ENCODE measurements at places on chromosomes 5 and 9.

- DNase-seq, result no peak
Measured at GRCh38 chr9:70197216-70198044, 61.3 kb upstream of the SMC5 start.

DNA sequence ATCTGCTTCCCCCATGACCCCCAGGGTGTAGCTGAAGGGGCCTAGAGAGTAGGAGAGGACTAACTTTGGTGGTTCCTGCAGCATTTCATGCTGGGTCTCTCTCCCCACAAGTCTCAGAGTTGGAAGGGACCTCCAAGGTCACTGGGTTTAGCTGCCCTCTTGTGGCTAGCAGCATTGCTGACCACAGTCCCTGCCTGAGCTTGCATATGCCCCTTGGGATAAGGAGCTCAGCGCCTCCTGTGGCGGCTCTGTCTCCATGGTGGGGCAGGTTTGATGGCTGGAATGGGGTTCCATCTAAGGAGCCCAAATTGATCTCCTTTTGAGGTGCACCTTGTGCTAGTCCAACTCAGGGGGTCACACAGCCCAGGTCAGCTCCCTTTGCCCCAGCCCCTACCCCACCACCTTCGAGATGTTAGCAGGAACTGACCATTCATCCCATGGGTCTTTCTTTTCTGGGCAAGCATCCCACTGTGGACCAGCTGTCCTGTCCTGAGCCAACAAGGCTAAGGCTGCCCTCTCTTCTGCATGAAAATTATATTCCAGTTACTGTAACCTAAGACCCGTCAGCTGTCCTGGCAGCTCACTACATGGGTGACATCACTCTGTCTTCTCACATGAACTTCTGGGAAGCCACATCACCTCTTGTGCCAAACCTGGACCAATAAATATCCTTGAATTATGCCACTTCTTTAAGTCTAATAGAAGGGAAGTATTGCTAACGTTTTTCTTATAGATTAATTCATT, 196.2 kb downstream of the HSPA4 start:
- DNase-seq, result no peak

DNA sequence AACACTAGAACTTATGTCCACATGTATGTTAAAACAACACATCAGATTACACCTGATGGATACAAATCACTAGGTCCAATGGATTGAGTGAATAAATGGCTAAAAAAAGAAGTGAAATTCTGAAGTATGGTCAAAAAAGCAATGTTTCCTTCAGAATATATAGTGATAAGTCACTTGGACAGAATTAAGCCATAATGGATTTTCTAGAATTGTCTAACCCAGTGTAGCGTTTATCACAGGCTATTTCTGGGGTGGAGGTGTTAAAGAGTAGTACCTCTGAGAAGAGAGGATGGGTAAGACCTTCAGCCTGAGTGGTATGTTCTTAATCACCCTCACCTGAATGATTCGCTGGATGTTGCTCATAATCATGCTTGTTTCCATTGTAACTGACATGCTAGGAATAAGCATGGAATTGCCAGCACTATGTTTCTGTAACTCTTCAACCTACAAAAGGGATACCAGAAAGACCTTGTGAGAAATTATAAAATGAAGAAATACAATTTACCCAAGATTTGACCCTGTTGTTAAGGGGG, 33.2 kb downstream of the SLC31A2 start:
- no peak for DNase-seq

DNA sequence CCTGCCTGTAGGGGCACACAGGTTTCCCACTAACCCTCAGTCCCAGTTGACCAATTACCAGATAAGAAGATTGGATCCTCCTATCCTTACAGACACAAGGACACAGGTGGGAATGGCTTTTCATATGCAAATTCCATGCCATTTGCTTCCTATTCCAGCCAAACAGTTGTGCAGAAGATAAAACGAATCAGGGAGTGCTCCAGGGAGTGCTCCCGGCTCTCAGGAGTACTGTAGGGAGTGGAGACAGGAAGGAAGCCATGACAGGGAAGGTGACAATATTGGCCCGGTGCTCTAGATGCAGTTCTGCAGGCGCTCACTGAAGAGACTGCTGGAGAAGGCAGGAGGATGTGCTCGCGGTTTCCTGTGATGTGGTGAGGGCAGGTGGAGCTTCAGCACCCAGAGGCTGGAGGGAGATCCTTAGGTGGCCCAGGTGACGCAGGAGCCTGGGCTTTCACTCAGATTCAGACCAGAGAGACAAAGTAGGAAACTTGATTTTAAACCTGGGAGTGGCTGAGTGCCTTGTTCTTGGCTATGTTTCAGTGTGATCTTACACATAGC, 260.0 kb downstream of the AUH start:
- no peak for DNase-seq

GRCh38 chr5:170225326-170226128, 7.3 kb upstream of the C5orf58 start:
- DNase-seq, result peak; percentile 62

DNA sequence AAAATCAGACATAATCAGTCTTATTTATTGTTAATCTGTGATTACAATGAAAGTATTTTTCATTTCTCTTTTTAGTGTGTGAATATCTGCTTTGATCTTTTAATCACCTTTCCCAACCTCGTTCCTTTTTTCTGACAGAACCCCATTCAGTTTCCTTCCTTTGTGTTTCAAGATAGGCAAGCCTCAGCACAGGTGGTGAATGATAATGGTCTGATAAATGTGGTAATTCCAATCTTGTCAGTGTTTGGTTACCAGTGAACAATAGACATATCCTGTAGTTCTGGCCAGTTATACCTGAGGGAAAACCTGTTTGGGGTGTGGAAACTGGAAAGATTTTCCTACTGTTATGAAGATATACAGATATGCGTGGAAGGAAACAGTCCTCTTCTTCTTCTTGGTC, 13.5 kb downstream of the STX17 start:
- no peak for DNase-seq

DNA sequence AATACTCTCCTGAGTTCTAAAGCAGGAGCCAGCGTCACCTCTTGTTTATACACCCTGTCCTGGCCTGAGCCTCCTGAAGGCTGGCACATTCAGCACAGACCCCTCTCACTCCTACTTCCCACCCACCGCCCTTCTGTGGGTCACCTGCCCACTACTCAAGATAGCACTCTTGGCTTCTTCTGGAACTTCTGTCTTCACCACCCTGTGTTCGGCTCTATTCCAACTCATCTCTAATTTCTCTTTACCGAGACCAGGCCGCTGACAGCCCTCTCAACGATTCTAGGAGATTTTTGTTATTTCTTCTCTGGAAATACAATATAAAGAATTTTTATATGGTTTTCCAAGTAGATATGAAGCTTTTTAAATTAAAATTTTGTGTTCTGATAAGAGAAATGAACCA, 57.4 kb downstream of the IRF1 start:
- DNase-seq, result no peak

GRCh38 chr5:116502616-116503015, 72.0 kb downstream of the SEMA6A start:
- DNase-seq, result no peak

DNA sequence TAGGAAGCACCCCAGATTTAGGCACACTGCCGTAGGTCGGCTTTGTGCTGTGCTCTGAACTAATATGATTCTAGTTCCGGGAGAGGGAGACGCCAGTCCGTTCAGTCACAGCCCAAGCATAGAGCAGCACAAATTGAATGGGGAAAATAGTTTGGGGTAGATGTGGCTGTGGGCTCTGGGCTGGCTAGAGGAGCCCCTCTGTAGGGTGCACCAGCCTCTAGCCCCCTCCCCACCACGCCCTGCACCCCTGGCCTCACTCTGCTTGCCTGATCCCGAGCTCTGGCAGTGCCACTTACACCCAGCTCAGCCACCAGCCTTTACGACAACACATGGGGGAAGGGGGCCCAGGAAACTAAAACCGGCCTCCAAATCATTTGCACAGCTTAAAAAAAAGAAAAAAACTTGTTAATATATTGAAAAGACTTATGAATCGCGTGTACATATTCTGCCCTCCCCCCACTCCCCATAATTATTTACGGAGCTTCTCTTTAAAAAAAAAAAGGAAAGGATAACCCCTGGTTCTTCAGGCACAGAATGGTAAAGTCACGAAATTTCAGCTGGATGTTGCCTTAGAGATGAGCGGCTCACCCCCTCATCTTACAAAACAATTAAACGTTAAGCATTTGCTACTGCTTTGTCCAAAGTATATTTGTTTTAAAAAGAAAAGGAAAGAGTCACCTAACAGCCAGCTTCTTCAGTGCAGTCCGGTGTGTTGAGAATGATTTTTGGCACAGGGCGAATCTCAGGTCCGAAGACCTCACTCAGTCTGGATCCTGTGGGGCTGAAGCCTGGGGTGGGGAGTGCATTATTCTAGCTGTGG, 3.5 kb downstream of the LMX1B start:
- no peak for DNase-seq

GRCh38 chr5:139575751-139576150, 14.6 kb downstream of the UBE2D2 start:
- DNase-seq, result no peak

GRCh38 chr5:172630482-172630881, 10.6 kb upstream of the NEURL1B start:
- no peak for DNase-seq

DNA sequence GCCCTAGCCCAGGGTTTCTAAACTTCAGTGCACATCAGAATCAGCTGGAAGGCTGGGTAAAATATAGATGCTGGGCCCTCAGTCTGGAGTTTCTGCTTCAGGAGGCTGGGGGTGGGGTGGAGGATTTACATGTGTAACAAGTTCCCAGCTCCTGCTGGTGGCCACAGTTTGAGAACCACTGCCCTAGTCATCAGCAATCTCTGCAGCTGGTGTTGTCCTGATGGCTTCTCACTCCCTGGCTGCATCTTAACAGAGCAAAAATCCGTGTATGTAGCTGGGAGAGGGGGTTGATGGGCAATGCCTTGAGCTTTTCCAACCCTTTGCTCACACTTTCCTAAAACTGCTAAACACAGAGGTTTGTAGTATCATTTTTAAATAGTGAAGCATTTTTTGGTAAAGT, 186.0 kb upstream of the KLF9 start:
- DNase-seq, result no peak

DNA sequence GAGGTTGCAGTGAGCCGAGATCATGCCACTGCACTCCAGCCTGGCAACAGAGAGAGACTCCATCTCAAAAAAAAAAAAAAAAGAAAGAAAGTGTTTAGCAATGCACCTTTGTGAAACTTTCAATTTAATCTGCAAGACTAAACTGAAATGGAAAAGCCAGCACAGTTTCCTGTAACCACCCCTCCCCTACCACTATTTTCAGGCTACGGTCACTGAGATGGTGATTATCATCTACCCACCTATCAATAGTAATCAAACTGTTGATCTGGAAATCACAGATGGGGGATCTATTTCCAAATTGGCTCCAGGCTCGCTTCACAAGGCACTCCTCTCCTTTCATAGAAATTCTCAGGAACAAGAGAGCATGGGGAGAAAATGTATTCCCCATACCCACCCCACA, 30.6 kb upstream of the IL7R start:
- no peak for DNase-seq

DNA sequence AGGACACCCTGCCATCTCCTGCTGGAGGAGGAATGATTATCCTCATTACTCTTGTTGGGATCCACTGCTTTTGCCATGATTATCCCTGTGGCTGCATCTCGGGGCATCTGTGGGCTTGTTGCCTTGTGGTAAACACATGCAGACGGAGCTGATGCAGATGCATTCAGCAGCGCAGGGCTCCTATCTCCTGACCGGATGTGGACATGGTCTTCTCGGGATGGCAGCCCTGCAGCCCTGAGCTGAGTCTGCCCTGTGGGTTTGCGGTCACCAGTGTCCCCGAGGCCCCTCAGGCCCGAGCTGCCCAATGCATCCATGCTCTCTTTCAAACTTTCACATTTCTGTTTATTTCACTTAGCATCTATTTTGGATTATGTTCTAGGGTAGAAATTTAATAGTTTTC, 250.4 kb upstream of the IRX1 start:
- no peak for DNase-seq

GRCh38 chr9:95493402-95493801, 23.4 kb downstream of the PTCH1 start:
- DNase-seq, result no peak

- DNase-seq, result no peak
Measured at GRCh38 chr9:114029311-114030170, 48.6 kb downstream of the AMBP start.

DNA sequence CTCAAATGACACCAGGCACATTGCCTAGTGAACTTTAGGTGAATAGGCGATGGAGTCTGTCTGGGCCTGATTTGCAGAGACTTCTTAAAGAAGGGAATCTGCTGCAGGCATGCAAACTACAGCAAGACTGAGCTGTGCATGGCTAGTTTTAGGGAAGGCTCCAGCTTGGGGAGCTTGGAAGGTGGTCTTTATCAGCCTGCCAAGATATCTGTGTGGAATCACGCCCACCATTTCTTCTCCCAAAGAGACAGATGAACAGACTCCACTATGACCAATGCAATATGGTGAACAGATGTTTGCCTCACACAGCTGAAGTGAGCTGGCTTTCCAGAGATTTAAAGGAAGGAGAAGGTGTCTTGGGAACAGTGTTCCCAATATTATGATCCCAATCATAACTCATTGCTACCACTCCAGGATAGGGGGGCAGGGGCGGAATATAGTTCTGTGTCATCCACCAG, 129.0 kb upstream of the HMHB1 start:
- DNase-seq, result no peak

GRCh38 chr5:78213799-78214198, 80.7 kb downstream of the AP3B1 start:
- DNase-seq, result no peak

DNA sequence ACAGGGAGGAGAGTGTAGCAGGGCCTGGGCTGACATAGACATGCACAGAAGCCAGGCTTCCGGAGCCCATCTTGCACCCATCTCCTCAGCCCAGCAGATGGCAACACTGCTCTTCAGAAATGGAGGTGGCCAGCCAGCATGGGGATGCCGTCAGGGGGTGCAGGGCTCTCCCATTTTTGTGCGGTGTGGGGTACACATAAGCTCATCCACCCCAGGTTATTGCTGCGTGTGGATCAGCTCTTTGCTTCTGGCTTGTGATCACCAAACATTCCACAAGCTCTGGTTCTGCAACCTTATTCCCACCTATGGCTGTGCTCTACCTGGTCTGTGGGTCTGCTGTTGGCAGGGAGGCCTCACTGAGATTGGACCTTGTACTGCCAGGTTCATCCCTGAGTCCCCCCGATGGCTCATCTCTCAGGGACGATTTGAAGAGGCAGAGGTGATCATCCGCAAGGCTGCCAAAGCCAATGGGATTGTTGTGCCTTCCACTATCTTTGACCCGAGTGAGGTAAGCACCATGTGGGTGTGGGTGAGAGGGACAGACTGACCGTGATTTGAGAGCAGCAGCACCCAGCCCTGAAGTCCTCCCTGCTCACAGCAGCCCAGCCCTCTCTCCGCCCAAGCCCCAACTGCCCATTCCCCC, 17.3 kb downstream of the SLC22A5 start:
- DNase-seq, result peak; percentile 51

GRCh38 chr5:16538006-16538405, 72.4 kb upstream of the ZNF622 start:
- no peak for DNase-seq

- no peak for DNase-seq
Measured at GRCh38 chr5:125612776-125613175, 810.4 kb upstream of the GRAMD2B start.

- DNase-seq, result no peak
Measured at GRCh38 chr5:2631758-2632157, 119.7 kb downstream of the IRX2 start.

All from fibroblast of the conjunctiva (primary cell).